Stimulated activated CD8-positive, alpha-beta memory T cell treated with anti-CD3 and anti-CD28 coated beads, Interleukin-4, amount 100 ng/mL, for 24 hours (primary cell): ENCODE measurements at places on chromosomes 5 and 9.

- no peak for DNase-seq
Observed at GRCh38 chr5:171424726-171425125, 5.3 kb downstream of the FGF18 start.

DNA sequence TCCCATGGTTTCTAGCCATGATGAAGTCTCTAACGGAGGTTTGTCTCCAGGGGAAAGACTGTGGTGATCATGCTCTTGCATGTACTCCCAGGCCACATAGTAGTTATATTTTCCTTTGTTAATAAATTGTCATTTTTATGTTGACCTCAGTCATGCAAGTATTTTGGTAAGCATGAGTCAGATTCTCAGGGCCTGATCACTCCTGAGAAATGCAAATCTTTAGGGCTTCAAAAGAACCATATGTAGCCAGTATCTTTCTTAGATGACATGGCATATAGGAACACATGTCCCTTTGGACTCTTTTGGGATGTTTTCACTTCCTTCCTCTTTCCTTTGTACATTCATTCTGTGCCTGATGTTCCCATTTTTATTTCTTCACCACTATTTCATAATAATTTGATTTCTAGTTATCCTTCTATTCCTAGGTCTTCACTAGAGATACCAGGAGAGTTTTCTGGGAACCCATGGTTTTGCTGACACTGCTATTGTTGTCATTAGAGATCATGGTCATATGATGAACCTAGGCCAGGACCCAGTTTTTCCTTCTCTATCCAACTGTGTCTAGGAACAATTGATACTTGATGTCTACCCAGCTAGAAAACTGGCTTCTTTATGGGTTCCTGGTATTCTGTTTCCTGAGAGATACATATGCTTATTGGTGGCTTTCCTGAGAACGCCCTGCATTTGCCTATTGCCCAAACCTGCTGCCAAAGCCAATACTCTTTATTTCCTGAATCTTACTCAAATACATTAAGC lies 248.1 kb upstream of the NREP start:
- no peak for DNase-seq

- DNase-seq: no peak
Observed at GRCh38 chr5:57696825-57697570, 214.4 kb upstream of the ACTBL2 start.

- DNase-seq: no peak
Observed at GRCh38 chr9:80492221-80492620, 920.5 kb downstream of the TLE4 start.

DNA sequence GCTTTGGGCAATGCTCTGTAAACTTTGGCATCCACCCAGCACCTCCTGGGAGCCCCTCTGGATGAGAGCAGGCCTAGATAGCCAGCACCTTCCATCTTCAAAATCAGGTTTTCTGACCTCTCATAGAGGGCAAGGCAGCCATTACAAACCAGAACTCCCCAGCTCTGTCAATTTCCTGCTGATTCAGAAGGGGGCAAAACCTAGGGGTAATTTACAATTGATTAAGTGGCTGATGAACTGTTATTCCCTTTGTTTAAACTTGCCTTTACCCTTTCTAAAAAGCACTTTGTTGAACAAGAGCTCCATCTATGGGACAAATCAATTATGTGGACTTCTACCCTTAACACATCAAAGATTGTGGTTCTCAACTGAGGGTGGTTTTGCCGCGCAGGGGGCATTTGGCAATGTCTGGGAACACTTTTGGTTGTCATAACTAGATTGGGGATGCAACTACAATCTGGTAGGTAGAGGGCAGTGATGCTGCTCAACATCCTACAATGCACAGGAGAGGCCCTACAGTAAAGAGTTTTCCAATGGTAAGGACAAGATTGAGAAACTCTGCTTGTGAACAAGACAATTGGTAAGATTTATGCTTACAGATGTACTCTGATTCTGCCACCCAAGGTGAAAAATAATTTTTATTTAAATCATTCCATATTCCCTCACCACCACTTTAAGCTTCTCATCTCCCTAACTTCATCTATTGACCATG lies 184.1 kb downstream of the MARCHF11 start:
- DNase-seq: no peak

- no peak for DNase-seq
Observed at GRCh38 chr5:62256161-62257019, 49.6 kb upstream of the KIF2A start.

GRCh38 chr9:37784291-37784615 lies 611 bp downstream of the EXOSC3 start:
- DNase-seq: no peak

- DNase-seq: no peak
Observed at GRCh38 chr5:150043657-150044328, 42.6 kb downstream of the CSF1R start.

- no peak for DNase-seq
Observed at GRCh38 chr9:104923289-104923688, 4.7 kb downstream of the ABCA1 start.

- no peak for DNase-seq
Observed at GRCh38 chr9:135216236-135216635, 128.8 kb downstream of the OLFM1 start.

- DNase-seq: no peak
Observed at GRCh38 chr9:12954441-12954840, 179.6 kb downstream of the LURAP1L start.

DNA sequence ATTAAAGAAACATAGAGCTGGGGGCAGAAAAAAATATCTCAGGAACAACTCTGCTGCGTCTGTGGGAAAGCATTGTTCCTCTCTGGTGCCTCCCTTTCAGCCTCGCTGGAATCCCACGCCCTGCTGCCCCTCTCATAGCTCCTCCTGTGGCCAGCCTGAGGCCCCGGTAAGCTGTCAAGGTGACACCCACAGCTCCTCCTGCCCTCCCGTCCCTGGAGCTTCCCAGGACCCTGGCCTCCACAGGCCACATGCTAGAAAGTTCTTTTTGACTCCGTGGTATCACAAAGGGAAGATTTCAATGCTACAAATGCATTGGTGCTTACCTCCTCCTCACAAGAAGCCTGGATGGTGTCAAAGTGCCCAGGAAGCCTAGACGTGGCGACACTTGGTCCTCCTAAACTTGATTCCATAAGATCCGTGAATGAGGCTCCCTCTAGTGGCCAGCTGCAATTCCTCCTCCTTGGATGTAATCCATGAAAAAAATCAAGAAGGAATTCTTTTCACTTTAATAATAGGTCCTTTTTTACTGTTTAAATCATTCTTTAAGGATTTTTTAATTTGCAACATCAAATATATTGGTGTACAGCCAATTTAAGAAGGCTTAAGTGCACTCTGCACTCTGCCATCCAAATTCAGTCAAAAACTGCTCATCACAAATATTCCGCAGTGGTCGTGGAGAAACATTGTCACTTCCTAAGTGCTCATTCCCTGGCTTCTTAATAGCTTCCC lies 104.9 kb downstream of the CFAP90 start:
- DNase-seq: peak; percentile 6

GRCh38 chr9:26800322-26800721 lies 92.3 kb downstream of the CAAP1 start:
- DNase-seq: no peak

DNA sequence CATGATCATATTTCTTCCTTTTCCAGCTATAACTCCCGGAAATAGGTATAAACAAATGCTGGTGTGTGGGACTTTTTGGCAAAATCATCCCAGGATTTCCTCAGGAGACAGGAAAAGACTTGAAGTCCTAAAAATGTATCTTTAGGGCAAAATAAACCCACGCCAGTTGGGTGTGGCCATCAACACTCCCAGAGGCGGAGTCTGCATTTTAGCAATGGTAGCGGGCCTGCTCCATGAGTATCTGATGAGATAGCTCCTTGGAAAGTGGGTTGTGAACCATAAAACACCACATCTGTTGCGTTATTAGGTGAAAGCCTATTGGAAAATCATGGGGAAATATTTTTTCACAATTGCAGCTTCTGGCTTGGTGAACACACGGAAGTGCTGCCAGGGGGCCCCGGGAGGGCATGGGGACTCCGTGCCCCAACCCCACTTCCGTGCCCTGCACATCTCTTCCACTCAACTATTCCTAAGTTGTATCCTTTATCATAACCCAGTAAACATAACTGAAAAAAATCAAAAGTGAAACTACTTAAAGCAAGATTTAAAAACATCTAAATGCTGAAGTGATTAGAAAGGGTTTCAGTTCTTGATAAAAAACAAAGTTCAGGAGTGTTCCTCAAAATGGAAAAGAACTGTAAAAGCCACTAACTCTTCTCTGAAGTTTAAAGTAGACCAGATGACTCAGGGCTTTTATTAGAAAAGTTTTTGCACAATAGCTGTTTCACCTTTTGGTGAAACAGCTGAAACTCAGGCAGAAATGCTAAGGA lies 111.2 kb downstream of the LRRC70 start:
- DNase-seq: no peak

DNA sequence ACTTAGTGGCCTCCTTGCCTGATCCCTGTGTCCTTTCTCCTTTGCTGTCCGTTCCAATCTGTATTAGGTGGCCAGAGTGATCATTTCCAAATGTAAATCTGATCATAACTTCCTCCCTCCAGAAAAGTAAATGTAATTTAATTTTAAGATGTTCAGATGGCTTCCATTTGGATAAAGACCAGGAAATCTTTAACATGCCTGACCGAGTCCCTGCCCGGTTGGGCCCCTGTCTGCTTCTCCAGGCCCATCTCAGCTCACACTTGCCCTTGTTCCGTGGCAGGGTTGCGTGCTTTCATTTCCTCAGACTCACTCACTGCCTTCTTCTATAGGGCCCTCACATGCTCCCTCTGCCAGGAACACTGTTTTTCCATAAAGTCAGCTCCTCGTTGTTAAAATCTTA lies 7.6 kb downstream of the MAP3K1 start:
- no peak for DNase-seq

- no peak for DNase-seq
Observed at GRCh38 chr9:86846656-86847055, 100.7 kb downstream of the GAS1 start.

DNA sequence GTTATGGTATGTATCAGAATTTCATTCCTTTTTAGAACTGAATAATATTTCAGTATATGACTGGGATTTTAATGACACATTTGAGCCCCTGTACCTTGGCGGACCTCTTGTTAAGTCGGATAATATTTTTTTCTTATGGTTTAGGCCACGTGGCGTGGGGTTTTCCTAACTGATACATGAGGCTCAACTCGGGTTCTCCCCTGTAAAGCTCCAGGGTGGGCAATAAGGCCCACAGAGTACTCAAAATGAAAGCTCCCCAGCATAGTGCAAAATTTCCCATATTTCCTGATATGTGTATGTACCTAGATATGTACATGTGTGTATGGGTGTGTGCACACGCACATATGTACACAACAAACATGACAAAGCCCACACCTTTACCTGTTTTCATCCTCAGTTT lies 24.5 kb downstream of the TICAM2 start:
- DNase-seq: no peak

GRCh38 chr5:159782995-159783300 lies 133.3 kb upstream of the ADRA1B start:
- no peak for DNase-seq

DNA sequence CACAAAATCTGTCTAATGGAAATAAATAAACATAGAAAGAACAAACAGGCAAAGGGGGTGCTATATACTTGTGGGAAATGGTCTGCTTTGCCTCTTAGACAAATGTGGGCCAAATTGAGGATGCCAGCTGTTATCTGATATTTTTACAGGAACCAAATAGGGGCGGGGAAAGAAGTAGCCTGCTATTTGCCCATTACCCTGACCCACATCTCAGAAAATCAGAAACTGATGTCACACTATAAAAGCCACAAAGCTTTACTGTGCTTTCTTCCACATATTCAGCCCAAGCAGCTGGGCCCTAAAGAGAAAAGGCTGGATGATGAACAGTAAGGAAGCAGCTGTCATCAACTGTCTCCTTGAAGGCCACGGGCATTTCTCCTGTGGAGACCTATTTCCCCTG lies 97.3 kb downstream of the ELAVL2 start:
- DNase-seq: no peak

DNA sequence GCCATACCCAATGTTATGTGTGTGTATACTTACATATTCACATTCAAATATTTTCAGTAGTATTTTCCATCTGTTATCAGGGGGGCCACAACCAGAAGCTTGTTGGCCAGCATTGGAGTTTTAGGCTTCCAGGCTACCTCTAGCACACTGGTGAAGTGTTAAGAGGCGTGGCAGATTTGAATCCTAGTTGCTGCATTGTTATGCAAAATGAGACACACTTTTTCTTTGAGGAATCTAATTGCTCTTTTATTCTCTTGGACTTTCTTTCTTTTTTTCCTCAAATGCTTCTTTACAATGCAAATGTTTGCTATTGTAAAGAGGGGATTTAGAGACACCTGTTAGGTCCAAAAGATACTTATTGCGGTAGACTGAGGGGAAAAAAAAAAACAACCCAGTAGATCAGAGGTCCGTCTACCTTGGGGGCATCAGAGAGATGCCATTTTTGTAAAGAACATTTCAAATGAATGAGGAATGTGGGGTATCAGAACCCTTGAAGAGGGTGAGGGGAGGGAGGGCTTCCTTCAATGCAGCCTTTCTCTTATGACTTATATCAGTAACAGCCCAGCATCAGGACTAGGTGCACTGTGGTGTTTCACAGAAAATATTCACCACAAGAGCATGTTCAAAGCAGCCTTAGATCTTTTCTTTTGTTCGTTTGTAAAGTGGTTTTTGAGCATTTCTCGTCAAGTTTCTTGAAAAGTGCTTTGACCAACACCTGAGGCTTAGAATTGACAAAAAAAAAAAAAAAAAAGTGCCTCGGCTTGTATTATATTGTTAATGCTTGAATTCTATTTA lies 3.8 kb downstream of the SMARCA2 start:
- DNase-seq: no peak

DNA sequence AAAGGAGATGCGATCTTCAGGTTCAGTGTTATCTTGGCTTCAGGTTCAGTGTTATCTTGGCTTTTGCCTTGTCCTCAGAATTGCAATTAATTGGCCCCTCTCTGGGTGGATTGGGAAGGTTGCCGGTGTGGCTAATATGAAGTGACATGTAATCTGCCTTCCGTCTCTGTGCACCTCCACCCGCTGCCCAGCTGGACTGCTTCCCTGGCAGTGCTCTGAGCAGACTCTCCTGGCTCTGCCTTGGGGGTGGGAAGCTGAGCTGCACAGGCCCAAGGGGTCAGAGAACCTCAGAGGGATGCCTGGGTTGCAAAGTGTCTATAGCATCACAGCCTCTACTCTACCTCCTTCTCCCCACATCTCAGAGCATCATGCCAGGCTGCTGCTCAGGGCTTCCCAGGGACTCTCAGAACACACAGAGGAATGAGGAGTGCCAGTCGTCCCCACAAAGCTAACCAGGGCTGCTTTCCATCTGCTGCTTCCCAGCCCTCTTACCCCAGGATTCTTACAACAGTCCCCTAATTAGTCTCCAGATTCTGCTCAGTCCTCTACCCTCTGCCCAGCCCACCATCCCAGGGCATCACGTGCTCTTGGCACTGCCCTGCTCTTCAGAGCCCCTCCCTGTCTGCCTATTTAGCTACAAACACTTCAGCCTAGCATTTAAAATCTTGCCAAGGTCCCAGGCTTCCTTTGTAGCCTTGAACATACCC lies 54.4 kb upstream of the AFAP1L1 start:
- DNase-seq: no peak

DNA sequence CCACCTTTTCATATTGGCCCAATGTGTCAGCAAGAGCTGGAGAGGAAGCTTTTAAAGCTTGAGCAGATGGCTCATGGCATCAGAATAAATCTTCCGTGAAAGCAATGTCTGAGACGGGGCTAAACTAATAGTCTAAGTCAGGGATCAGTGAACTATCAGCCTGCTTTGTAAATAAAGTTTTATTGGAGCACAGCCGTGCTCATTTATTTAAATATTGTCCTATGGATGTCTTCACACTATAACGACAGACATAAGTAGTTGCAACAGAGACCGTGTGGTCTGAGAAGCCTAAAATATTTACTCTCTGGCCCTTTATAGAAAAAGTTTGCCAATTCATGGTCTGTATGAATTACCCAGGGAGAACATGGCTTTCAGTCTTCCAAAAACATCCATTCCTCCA lies 85.6 kb upstream of the SLC44A1 start:
- no peak for DNase-seq

- DNase-seq: no peak
Observed at GRCh38 chr5:115295777-115296123, 704 bp downstream of the CCDC112 start.
